ENCODE measurements at places on chromosomes 13 and 19.

- DNase-seq, result no peak
- no peak overlapping the region for H3K4me3 ChIP-seq
- H3K27me3 ChIP-seq, result no peaks in the 10 kb centered on the region
Measured at GRCh38 chr13:89380101-89380500, 1708.9 kb downstream of the SLITRK5 start.

DNA sequence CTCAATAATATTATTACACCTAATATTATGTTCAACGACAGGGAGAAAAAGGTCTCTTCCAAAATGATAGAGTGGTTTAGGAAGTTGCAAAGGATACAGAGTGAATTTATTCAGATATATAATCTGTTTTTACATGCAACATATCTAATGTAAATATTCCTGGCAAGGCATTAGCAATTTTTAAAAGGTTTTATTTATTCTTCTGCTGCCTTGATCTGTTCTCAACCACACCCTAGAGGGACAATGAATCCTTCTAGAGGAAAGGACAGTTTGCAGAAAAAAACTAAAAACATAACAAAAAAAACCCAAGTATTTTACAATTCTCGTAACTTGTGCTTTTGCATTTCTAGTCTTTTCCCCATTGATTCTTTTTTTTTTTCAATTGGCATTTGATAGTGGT lies 459.6 kb downstream of the KLF12 start:
- no peak for DNase-seq
- no peaks in the 10 kb centered on the region for H3K4me1 ChIP-seq
- H3K4me3 ChIP-seq, result no peak overlapping the region
- no peaks in the 10 kb centered on the region for H3K36me3 ChIP-seq

DNA sequence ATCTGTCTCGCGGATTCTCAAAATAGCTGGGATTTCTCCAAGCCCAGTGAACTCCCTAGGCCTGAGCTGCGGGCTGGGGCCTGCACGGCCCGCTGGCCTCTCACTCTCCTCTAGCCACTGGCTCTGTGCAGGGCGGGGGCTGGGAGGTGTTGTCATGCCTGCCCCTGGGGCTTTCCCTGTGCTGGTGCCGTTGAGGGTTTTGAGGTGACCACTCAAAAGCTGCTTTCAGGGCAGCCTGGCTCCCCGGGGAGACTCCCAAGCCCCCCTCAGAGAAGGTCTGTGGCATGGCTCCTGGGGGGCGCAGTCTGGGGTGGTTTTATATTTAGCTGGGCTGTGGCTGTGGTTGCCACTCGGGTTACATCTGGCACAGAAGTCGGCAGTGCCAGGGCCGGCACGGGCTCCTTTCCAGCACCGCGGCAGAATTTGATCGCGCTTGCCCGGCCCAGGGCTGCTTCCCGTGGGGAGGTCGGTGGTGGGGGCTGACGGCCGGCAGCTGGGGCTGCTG lies 10.0 kb downstream of the NDUFB7 start:
- H3K27me3 ChIP-seq, result no peaks in the 10 kb centered on the region
- H3K27ac ChIP-seq, result no peak overlapping the region
- peaks cover 2% of the 10 kb centered on the region for H3K4me1 ChIP-seq
- H3K36me3 ChIP-seq, result peaks cover 6% of the 10 kb centered on the region
- H3K4me3 ChIP-seq, result no peak overlapping the region
- no peak for DNase-seq

DNA sequence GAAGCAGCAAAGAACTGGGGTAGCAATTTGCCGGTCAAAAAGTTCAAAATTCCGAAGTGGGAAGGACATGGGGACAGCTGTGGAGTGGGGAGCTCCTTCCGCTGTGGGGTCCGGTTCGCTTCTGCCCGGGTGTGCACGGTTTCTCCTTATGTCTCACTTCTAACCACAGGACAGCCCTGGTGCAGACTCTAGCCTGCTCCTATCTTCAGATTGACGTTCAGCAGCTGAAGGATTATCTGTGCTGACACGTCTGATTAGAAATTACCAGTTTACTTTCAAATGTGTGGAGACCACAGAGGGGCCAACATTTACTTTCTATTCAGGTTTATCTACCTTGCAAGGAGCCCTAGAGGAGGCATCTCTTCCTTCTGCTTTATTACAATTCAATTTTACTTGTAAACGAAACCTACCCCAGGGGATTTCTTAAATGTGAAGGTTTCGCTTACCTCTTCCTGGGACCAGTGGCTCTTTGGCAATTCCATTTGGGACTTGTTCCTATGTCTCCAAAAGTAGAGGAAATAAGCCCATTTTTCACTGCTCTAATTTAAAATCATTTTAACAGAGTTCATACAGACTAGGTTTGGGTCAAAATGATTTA lies 27.3 kb downstream of the LHFPL6 start:
- H3K27ac ChIP-seq, result no peak overlapping the region
- H3K36me3 ChIP-seq, result no peaks in the 10 kb centered on the region
- DNase-seq, result no peak
- H3K27me3 ChIP-seq, result peaks cover 7% of the 10 kb centered on the region
- no peaks in the 10 kb centered on the region for H3K4me1 ChIP-seq

GRCh38 chr19:1874554-1875185 lies 10.6 kb downstream of the ABHD17A start:
- no peaks in the 10 kb centered on the region for H3K27me3 ChIP-seq
- peak overlapping the region; percentile 91 for H3K27ac ChIP-seq
- DNase-seq, result no peak
- H3K4me3 ChIP-seq, result peak overlapping the region; percentile 91
- peaks cover 12% of the 10 kb centered on the region for H3K4me1 ChIP-seq

DNA sequence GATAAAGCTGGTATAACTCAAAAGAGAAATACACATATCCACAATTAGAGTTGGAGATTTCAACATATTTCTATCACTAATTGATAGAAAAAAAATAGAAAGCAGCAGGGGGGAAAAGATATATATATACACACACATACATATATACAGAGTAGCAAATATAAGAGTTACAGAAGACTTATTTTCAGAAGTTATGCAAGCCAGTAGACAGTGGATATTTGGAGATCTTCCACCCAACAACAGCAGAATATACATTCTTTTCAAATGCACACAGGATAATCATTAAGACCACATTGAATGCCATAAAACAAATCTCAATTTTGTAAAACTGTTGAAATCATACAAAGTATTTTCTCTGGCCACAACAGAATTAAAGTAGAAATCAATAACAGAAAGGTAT lies 192.8 kb downstream of the LACC1 start:
- H3K27ac ChIP-seq, result no peak overlapping the region
- H3K4me1 ChIP-seq, result no peaks in the 10 kb centered on the region
- no peaks in the 10 kb centered on the region for H3K27me3 ChIP-seq
